IMR-90 (cell line): ENCODE measurements at places on chromosomes 1 and 21. TPM values are rescaled to one million over a fixed set of nuclear protein-coding genes. Genes with fewer than 3 reads are reported as not detected.

DNA sequence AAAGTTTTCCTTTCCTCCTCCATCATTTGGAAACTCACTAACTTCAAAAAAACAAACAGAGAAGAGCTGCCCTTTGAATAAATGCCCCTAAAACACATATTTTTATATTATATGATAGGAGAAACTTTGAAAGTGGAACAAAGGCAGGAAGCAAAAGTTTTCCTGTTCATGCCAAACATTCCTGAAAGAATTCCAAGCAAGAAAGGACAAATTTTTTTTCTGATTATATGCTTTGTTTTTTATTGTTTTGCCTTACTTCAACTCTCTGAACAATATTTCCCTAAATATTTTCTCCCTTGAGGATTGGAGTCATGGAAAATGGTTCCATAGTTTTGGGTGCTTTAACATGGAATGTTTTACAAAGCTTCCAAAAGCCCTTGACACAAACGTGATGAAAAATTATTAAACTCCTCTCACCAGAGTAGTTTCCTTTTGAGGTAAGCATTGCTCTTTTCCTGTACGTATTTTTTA lies 638.5 kb upstream of the CAMK1G start:
- DNase-seq: no peak
- H3K4me3 ChIP-seq: no peak overlapping the region

DNA sequence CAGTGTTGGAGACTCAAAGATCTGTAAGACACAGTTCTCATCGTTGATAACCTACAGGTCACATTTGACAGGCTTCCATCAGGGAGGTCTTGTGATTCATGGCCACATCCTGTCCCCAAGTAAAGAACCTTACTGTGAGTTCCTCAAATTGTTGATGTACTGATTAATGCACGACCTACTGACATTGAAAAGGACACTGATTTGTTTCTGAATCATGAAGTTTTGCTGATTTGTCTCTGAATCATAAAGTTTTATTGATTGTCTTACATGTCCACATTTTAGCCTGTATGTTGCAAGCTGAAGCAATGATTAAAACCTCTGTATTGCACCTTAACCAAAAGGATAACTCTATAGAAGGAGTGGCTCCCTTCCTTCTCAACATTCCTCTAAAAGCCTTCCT lies 476.3 kb upstream of the RUNX1 start:
- H3K27me3 ChIP-seq: no peaks in the 10 kb centered on the region
- no peak overlapping the region for H3K27ac ChIP-seq
- no peaks in the 10 kb centered on the region for H3K36me3 ChIP-seq
- H3K4me3 ChIP-seq: no peak overlapping the region
- H3K4me1 ChIP-seq: peaks cover 9% of the 10 kb centered on the region
- peak; percentile 54 for DNase-seq

- no peaks in the 10 kb centered on the region for H3K36me3 ChIP-seq
- H3K27ac ChIP-seq: peak overlapping the region; percentile 99
Observed at GRCh38 chr1:85611425-85611824, 30.9 kb downstream of the CCN1 start.

DNA sequence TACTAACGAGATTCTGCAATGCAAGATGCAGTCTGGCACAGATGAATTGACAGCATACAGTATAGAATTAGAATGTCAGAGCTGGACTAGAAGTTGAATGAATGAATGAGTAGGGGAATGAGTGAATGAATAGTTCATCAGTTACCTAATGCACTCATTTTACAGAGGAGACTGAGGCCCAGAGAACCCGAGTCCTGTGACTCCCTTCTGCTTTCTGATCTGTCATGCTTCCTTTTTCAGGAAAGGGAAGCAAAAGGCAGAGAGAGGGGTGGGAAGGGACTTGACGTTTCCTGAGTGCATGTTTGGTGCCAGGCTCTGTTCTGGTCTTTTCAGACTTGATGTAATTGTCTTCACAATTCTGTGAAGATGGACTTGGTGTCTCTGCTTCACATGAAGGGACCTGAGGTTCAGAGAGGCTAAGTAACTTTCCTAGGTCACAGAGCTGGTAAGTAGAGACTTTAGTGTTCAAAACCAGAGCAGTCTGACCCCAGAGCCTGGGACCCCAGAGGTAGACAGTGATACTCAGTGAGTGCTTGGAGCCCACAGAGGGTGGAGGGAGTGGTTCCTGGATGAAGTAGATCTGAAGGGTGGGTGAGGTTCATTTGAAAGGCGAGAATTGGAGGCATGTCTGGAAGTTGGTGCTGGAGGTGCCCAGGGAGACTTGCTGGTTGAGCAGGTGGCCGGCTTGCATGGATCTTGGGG lies 8.0 kb upstream of the MEX3A start:
- H3K36me3 ChIP-seq: peaks cover 4% of the 10 kb centered on the region; the same call in 1 of the 2 replicates
- no peaks in the 10 kb centered on the region for H3K27me3 ChIP-seq
- H3K4me3 ChIP-seq: no peak overlapping the region
- no peak for DNase-seq
- H3K4me1 ChIP-seq: peaks cover 7% of the 10 kb centered on the region

DNA sequence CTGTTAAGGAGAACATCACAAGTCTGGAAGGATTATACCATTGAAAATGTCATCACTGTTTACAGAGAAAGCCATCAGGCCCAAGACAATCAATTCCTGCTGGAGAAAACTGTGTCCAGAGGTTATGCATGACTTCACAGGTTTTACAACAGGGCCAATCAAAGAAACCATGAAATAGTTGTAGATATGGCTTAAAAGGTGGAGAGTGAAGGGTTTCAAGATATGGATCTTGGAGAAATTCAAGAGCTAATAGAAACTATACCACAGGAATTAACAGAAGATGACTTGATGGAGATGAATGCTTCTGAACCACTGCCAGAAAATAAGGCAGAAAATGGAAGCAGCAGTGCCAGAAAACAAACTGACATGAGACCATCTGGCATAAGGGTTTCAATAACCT lies 30.2 kb downstream of the USP1 start:
- no peak overlapping the region for H3K4me3 ChIP-seq
- no peak overlapping the region for H3K27ac ChIP-seq
- no peaks in the 10 kb centered on the region for H3K4me1 ChIP-seq

- H3K27me3 ChIP-seq: no peaks in the 10 kb centered on the region
- peaks cover 4% of the 10 kb centered on the region; the same call in 1 of the 2 replicates for H3K4me1 ChIP-seq
- H3K27ac ChIP-seq: no peak overlapping the region
- H3K4me3 ChIP-seq: no peak overlapping the region
- peak; percentile 36 for DNase-seq
Observed at GRCh38 chr1:240152611-240153297, 61.1 kb downstream of the FMN2 start.

DNA sequence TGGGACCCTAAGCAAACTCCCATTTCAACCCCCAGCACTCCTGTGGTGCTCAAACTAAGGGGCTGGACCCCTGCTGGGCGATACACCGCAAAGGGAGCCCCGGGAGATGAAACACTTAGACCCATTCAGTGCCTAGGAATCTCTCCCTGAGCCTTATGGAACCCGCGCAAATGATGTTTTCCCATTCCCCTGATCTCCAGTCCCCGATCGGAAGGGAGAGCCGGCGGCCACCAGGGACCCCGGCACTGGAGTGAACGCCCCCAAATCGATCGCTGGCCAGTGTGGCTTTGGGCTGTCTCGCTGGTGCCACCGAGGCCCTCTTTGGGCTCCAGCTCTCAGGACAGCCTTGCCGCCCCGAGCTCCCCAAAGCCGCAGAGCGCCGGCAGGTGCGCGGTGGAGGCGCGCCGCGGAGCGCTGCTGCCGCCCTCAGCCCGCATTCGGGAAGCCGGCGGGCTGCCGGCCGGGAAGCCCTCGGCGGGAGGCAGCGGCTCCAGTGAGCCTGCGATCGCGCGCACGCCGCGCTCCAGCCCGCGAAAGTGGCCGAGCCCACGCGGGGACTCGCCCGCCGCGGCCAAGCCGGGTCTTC lies 1.1 kb downstream of the PLXNA2 start:
- peaks cover 7% of the 10 kb centered on the region for H3K4me1 ChIP-seq
- peaks cover 7% of the 10 kb centered on the region; the same call in 1 of the 2 replicates for H3K27me3 ChIP-seq
- no peaks in the 10 kb centered on the region for H3K36me3 ChIP-seq
- no peak overlapping the region for H3K27ac ChIP-seq

GRCh38 chr1:200890818-200891773 lies 3.6 kb upstream of the INAVA start:
- H3K27me3 ChIP-seq: peaks cover 64% of the 10 kb centered on the region
- H3K4me3 ChIP-seq: peak overlapping the region; percentile 29
- no peaks in the 10 kb centered on the region for H3K36me3 ChIP-seq
- peaks cover 3% of the 10 kb centered on the region; the same call in 1 of the 2 replicates for H3K4me1 ChIP-seq

DNA sequence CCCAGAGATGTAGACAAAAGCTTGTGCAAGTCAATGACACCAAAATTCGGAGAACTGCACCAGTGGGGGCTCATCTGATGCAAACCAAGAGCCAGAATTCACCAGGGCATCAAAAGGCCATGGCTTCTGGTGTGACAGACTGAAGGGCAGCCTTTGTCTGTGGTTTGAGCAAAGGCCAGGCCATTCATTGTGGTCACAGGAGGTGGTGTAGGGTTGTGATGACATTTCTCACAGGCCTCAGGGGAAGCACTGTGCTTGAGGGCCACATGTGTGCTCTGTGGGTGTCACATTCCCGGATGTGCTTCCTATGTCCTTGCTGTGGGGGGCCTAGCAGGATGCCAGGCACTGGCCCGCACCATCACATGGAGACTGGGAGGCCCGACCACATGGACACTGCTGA lies 22.5 kb upstream of the KCNE1 start:
- no peak overlapping the region for H3K4me3 ChIP-seq
- H3K27me3 ChIP-seq: no peaks in the 10 kb centered on the region
- no peak overlapping the region for H3K27ac ChIP-seq
- H3K36me3 ChIP-seq: no peaks in the 10 kb centered on the region

- no peaks in the 10 kb centered on the region for H3K36me3 ChIP-seq
- H3K4me1 ChIP-seq: no peaks in the 10 kb centered on the region
- no peaks in the 10 kb centered on the region for H3K27me3 ChIP-seq
Observed at GRCh38 chr1:219433001-219433400, 179.9 kb downstream of the ZC3H11B start.

GRCh38 chr21:22885614-22886013 lies 1887.4 kb downstream of the NCAM2 start:
- H3K27ac ChIP-seq: no peak overlapping the region
- H3K4me1 ChIP-seq: no peaks in the 10 kb centered on the region
- DNase-seq: no peak
- no peak overlapping the region for H3K4me3 ChIP-seq

DNA sequence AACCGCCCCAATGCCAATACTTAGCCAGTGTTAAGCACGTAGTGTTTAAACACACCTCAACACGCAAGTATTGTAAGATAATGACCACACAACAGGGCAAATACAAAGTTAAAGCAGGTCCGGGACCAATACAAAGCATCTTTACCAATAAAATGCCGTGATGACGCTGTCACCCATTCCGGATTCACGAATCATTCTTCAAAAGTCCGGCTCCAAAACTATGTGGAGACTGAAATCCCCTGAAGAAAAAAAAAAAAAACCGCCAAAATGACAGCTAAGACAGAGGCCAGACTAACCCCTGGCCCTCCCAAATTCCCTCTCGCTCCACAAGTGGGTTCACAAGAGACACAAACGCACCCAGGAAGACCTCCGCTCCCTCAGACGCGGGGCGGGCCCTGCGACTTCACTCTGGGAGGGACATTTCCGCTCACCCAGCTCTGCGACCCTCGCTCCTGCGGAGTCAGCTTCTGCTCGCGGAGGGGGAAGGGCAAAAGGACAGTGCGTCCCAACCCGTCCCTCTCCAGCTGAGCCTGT lies 625 bp upstream of the DARS2 start:
- no peaks in the 10 kb centered on the region for H3K27me3 ChIP-seq
- DNase-seq: peak; percentile 20
- peak overlapping the region; percentile 65 for H3K4me3 ChIP-seq
- 0 out of 2 replicates have a peak, but pooled peaks cover under 1% of the 10 kb centered on the region for H3K36me3 ChIP-seq

- no peaks in the 10 kb centered on the region for H3K4me1 ChIP-seq
- no peak overlapping the region for H3K27ac ChIP-seq
- no peak for DNase-seq
- H3K27me3 ChIP-seq: peaks cover 11% of the 10 kb centered on the region
Observed at GRCh38 chr1:226575739-226576378, 27.3 kb downstream of the STUM start.

DNA sequence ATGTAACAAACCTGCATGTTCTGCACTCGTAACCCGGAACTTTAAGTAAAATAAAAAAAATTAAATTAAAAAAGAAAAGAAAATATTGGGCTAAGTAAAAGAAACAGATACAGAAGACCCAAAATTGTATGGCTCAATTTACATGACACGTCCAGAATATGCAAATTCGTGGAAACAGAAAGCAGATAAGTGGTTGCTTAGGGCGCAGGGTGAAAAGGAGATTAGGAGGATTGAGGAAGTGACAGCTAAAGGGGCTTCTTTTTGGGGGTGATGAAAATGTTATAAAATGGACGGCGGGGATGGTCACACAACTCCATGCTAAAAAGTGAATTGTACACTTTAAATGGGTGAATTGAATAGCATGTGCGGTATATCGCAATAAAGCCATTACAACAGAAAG lies 27.4 kb upstream of the ZBTB21 start:
- H3K27ac ChIP-seq: no peak overlapping the region
- peaks cover 26% of the 10 kb centered on the region for H3K4me1 ChIP-seq
- H3K4me3 ChIP-seq: no peak overlapping the region
- no peak for DNase-seq
- no peaks in the 10 kb centered on the region for H3K36me3 ChIP-seq

DNA sequence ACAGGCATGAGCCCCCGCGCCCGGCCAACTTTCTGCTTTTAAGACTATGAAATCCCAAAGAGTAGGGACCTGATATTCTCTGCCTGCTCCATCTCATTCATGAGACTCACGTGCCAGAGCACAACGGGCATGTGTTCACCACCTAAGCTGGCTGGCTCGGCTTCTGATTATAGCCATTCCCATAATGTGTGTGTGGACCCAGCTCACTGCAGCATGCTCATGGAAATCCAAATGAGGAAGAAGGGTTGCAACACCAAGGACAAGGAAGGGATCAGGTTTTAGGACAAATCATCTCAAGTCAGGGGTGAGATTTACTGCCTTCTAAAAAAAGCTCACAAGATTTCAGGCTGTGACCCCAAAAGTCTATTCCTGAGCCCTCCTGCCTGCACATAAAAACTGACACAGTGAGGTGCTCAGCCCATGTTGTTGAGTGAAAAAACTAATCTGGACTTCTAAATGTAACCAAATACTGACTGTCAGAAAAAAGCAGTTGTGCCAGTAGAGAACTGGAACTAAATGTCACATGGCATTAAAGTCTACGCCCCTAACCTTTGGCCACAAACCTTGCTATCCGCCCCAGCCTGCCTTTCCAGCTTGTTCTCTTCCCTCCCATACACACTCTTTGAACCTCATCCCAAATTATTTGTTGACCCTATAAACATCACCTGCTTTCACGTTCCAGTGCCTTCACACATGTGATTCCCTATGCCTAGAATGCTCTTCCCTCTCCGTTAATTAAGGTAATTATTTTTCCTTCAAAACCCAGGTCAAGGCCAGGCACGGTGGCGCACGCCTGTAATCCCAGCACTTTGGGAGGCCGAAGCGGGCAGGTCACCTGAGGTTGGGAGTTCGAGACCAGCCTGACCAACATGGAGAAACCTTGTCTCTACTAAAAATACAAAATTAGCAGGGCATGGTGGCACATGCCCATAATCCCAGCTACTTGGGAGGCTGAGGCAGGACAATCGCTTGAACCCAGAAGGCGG lies 9.1 kb upstream of the COA7 start:
- H3K36me3 ChIP-seq: no peaks in the 10 kb centered on the region
- no peak for DNase-seq
- H3K27me3 ChIP-seq: no peaks in the 10 kb centered on the region
- no peak overlapping the region; the same call in 1 of the 2 replicates for H3K27ac ChIP-seq

- H3K36me3 ChIP-seq: peaks cover 8% of the 10 kb centered on the region
- no peaks in the 10 kb centered on the region for H3K27me3 ChIP-seq
- DNase-seq: no peak
- no peak overlapping the region for H3K4me3 ChIP-seq
- H3K27ac ChIP-seq: no peak overlapping the region
Observed at GRCh38 chr1:10078494-10078893, 45.7 kb downstream of the UBE4B start.

Gene AADACL4
- total RNA-seq: not detected in 2 replicates

Gene LDLRAD2
- not detected in 2 replicates for total RNA-seq

Gene AKR7A3
- total RNA-seq: under 0.01 and 0.18 TPM in 2 replicates

Gene PTPRF
- total RNA-seq: 25.8 and 27.8 TPM in 2 replicates

Gene SPOCD1
- total RNA-seq: 42.2 and 59.7 TPM in 2 replicates

Gene OR2L5
- total RNA-seq: not detected in 2 replicates

Gene WNT2B
- total RNA-seq: 0.54 and 0.56 TPM in 2 replicates
